Fibroblast of skin of right quadriceps (primary cell): ENCODE measurements at places on chromosomes 12 and 14.

DNA sequence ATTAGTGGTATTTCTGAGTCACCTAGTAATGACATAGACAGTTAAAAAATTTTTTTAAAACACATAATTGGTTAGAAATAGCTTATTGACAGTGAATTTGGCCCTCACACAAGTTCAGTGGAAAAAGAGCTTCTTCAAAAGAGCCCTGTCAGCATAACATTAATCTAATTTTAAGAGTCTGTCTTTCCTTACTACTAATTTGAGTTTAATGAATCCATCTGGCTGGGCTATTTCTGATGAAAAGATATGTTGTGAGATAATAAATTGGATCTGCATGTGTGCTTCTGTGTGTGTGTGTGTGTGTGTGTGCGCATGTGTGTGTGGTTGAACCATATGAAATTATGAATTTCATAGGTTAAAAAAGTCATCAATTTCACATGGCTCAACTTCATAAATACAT lies 1045.2 kb downstream of the FLRT2 start:
- DNase-seq: peak; percentile 89

DNA sequence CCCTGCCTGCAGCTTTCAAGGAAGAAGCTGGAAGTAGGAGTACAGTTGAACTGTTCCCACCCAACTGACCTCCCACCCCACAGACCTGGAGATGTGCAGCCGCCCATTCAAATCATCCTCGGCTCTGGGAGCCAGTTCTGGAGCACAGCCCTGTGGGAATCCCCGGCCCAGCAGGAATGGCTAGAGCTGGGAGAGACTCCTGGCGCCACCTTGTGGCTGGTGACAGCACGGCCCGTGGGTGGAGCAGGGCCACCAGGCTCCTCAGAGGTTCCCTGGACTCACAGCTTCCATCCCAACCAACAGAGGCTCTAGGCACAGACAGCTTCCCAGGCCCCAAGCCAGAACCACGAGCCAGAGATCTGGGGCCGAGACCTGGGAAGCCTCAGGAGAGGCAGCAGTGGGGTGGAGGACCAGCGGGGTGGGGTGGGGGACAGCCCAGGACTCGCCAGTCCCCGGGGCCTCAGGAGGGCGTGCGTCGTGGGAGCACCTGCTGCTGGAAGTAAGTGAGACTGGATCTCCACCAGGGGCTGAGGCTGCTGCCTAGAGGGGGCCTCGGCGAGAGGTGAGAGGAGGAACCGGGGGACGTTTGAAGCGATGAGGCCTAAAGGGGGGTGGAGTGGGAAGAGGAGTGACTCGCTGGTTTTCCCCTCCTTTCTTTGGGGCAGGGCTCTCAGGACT lies 43.4 kb downstream of the RNF34 start:
- peak; percentile 62 for DNase-seq

GRCh38 chr12:122517877-122518276 lies 8.9 kb downstream of the RSRC2 start:
- peak; percentile 73 for DNase-seq

- DNase-seq: no peak
Observed at GRCh38 chr12:131529196-131530040, 181.5 kb upstream of the SFSWAP start.

- no peak for DNase-seq
Observed at GRCh38 chr12:94754653-94755052, 104.3 kb upstream of the TMCC3 start.

GRCh38 chr14:54594537-54594936 lies 27.6 kb downstream of the SAMD4A start:
- DNase-seq: peak; percentile 68

DNA sequence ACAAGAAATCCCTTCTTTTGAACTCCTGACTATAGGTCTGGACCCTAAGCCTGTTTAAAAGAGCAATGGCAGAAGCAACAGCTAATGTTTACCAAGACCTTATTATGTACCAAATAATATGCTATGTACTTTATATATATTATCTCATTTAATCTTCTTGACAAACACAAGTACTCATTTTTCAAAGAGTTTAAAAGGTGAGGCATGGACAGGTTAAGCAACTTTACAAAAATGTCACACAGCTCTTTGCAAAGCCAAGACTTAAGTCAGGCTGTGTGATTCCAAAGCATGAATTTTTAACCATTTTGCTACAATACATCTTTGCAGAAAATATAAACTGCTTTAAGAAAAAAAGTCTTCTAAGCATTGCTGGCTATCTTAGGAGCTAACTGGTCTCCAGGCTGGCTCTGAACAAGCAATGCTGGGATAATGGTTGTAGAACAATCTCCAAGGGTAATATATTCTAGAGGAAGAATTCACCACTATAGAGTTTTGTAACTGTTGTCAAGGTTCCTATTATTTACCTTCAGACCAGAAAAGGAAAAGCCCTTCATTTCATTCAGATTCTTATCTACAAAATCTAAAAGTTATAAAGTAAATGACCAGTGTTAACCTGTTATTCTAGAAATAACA lies 22.1 kb downstream of the SYNJ2BP start:
- DNase-seq: no peak

- peak; percentile 68 for DNase-seq
Observed at GRCh38 chr12:50050410-50051098, 6.8 kb upstream of the ASIC1 start.

DNA sequence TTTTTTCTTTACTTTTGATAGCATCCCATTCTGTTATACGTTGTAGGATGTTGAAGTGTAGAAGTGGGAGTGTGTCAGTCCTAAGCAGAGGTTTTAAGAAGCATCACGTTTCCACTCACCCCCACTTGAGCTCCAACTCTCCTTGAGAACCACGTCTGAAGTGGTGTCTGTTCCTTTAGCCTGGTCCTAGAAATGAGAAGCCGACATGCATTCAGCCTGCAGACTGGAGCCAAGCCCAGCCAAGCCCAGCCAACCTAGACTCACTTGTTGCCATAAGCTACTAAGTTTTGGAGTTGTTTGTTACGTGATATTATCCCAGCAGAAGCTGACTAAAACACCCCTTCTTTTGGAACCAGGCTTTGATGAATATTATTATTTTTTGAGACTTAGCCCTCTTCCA lies 4.4 kb upstream of the ELK3 start:
- DNase-seq: no peak

DNA sequence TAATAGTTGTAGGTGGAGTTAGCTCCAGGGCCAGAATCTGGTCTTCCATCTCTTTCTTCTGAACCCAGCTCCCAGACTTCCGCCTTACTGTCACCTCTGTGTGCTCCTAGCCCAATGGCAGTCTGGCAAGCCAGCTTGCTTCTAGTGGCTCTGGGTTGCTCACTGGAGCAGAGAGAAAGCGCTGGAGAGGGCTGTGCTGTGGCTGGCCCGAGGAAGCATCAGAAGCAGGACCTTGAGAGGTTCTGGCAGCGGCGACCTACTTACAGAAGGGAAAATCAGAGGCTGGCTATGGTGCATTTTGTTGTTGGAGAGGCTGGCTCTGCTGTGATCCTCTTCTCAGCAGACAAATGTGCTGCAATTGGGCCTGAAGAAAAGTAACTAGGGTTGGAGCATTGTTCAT lies 28.6 kb downstream of the KCNA5 start:
- DNase-seq: no peak

- DNase-seq: peak; percentile 42
Observed at GRCh38 chr14:34750670-34751069, 36.3 kb upstream of the CFL2 start.

- DNase-seq: no peak
Observed at GRCh38 chr12:27551172-27551840, 27.3 kb downstream of the PPFIBP1 start.

DNA sequence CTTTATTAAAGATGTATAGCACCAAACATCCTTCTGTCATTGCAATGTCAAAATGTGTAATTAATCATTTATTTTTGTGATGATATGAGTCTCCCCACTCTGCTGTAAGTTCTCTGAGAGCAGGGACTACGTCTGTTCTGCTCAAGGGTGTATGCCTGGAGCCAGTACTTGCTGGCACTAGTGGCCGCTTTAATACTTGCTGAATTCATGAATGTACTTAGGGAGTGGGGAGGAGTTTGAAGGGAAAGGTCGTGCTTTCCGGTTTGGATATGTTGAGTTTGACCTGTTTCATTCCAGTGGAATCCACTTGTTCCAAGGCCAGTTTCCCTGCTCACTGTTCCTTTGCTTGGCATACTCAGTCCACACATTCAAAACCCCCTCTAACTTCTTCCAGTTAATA lies 1.9 kb upstream of the DCAF5 start:
- DNase-seq: peak; percentile 13

DNA sequence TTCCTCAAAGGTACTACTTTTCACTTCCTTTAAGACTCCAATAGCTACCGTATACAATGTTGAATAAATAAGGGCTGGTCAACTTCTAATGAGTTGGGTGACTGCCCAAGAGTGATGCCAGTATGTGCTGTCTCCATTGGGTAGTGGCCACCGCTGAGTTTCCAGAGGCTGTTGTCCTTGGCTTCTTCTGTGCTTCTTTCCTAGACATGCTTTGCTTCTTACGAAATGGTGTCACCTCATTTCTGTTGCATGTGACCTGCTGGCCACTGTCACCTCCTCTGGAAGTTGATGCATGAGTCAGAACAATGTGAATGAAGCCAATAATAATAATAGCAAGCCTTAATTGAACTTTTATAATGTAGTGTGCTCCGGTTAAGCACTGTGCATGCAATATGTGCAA lies 7.5 kb upstream of the NID2 start:
- peak; percentile 37 for DNase-seq

- DNase-seq: no peak
Observed at GRCh38 chr12:132606466-132606865, 3.9 kb downstream of the LRCOL1 start.
